Left hindlimb (tissue), 1 donor: ENCODE measurements at places on chromosomes 13 and 19.
A peak's percentile ranks its signal among the peaks of the same experiment; 100 is the strongest.

GRCh38 chr13:113888701-113889330 is 24.9 kb upstream of the GAS6 start:
- DNase-seq: no peak

DNA sequence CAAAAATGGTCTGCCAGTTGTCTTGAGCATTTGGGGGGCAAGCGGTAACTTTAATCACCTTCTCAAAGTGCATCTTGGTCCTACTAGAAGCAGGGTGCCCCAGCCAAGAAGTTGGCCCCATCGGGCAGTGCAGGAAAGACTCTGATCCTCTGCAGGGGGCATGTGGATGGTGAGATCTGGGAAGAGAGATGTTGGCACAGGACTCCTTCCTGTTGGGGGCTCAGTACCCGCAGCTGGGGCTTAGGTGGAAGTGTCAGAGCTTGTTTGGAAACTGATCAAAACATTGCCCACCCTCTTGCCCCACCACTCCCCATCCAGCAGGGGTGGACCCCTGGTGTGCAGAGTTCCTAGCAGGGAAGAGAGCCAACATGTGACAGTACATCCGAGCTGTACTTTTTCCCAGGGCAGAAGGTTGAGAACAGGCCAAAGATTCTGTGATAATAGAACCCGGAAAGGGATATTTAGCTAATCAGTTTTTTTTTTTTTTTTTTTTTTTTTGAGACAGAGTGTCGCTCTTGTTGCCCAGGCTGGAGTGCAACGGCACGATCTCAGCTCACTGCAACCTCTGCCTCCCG is 8.8 kb downstream of the RRAS start:
- DNase-seq: no peak

DNA sequence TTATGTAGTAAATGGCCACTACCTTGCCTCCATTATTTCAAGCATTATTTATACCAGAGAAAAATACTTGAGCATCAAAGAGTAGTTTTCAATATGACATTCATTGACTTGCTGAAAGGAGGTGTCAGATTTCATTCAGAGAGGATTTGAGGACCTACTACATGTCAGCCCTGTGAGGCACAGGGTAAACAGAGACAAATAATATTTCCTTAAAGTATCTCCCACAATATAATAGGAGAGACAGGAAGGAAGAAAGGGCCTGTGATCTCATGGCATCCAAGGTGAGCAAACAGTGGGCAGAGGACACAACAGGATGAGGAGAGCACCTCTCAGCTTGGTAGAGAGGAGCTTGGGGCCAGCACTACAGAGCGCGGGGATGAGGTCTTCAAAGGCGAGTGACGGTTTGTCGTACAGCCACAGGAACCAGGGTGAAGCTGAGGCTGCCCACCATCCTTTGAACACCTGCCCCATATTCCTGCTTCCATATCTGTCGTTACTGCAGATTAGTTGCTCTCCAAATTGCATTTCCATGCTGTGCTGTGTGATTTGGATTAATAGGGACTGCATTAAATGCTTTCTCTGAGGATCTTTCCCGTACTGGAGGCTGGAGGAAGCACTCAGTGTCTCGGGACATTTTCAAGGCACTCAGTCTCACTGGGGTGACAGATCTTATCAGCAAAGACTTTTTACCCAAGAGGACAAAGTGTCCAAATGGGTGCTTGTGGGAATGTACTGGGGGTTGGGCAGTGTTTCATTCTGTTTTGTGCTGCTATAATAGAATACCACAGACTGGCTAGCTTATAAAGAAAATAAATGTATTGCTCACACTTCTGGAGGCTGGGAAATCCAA is 59.2 kb downstream of the GJA3 start:
- DNase-seq: no peak

DNA sequence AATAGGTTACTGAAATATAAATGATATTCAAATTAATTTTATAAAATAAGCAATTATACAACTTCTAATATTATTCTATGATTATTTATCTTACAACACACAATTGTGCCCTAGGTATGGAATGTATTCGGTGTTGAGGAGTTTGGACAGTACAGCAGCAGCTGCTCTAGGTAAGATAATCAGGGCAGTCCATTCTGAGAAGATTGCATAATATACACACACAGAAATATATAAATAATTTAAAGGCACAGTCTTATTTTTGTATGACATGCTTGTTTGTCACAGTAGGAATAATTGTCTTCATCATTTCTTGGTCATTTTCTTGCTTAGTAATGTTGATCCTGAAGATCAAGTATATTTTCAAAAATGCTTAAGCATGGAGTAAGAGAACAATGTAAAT is 849.4 kb upstream of the MIR17HG start:
- DNase-seq: no peak

DNA sequence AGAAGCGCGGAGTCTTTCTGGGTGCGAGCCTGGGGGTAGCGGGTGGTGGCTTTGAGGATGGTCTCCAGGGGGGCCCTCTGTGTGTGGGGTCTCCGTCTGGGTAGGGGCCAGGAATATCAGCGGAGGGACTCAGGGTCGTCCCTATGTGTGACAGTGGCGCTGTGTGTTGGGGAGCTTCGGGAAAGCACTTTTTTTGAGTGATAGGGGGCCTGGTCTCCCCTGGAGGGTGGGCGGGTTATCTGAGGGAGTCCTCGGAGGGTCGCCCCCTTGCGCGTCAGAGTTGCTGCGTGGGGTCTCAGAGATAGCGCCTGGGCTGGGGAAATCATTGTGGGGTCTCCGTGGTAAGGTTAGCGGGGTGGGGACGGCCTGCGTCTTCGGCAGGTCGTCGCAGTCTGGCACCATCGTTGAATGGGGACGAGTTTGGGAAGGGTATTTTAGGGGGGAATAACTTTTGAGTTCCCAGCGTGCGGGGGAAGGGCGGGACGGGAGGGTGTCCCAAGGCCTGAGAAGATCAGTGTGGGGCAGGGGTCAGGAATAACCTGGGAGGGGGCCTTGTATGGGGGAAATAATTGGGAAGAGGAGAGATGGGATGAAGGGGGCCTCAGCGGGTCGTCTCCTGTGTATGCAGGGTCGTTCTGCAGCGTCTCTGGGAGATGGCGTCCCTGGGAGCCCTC is 857 bp downstream of the IER2 start:
- peak; percentile 71 for DNase-seq

GRCh38 chr19:39471756-39472536 is 8.7 kb upstream of the TIMM50 start:
- DNase-seq: no peak

GRCh38 chr13:34044660-34045080 is 226.7 kb downstream of the RFC3 start:
- no peak for DNase-seq

DNA sequence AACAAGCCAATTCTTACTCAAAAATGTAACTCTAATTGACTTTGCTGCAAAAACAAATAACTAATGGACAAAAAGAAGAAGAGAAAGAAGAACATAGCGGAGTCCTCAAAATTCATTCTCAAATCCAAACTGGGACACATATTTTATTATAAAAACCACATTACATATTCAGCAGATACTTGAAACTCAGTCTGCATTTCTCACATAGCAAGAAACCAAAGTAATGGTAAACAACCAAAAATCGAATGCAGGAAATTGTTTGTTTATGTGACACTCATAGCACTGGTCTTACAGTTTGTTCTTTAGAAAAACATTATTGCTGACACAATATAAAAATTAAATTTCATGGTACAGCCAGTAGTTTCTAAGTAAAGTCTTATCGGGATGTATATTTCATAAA is 789.8 kb downstream of the SLITRK6 start:
- DNase-seq: no peak

GRCh38 chr19:48625891-48626327 is 6.6 kb downstream of the SPHK2 start:
- no peak for DNase-seq

DNA sequence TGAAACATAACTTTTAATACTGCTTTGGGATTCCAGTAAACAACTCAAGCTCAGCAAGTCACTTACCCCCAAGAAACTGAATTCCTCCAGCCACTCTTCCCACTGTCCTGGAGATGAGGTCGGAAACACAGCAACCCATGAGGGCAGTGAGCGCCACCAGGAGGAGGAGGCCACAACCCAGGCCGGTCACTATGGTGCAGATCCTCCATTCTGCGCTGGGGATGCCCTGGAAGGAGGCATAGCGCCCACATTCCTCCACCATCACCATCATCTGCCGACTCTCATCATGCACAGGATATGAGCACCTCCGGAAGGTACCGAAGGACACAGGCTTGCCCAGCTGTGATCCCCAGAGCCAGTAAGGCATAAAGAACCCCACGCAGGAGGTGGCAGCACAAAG is 2.2 kb downstream of the LHFPL6 start:
- DNase-seq: no peak

DNA sequence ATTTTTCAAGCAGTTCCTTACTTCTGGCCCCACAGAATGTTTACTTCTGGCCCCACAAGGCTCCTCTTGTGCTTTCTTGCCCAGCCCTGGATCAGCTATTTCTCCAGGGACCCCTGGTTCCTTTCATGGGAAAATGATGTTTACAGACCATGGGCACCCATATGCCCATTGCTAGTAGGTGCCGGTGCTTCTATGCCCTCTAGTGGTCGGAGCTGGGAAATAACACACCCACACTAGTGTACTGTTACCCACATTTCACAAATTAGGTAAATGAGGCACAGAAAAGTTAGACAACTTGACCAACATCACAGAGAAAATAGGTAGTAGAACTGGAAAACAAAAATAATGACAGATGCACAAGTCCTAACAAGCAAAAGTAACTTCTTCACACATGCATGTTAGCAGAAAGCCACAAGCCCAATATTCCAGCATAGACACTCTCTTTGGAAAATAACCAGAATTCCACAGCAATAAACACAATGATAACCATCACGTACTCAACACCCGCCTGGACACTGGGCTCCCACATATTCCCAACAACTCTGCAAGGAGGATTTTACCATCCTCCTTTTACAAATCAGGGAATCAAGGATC is 1.3 kb upstream of the CEACAM6 start:
- no peak for DNase-seq

- no peak for DNase-seq
These were observed 3.6 kb downstream of the RGCC start for GRCh38 chr13:41460930-41461329.

DNA sequence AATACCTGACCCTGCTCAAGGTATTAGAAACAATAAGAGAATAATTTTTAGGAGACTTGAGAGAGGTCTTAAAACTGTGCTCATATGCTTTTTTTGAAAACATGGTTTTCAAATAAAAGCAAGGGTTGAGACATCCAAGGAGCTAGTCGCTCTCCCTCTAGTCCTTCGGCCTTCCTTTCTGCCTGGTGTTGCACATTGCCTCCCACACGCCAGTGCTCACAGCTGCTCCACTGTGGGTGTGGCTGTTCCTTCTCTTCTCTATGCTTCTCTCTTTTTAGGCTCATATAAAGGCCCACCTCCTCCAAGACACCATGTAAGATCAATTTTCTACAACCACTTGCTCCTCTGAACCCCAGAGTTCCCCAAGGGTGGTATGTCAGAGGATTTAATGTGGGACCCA is 352.6 kb downstream of the ENOX1 start:
- DNase-seq: no peak

DNA sequence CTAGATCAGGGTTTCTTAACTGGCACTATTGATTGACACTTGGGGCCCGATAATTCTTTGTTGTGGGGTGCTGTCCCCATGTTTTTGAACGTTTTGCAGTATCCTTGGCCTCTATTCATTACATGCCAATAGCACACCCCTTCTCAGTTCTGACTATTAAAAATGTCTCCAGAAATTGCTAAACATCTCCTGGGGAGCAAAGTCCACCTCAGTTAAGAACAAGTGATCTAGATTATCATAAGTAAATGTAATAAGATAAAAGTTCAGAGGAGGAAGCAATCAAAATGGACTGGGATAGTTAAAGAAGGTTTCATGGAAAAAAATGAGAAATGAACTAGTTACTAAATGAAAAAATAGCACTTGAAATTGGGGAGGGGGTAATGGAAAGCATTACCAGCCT is 98.1 kb upstream of the MIR17HG start:
- no peak for DNase-seq

GRCh38 chr19:33366897-33367296 is 6.6 kb upstream of the CEBPG start:
- no peak for DNase-seq

GRCh38 chr19:6779206-6779605 is 6.7 kb downstream of the VAV1 start:
- no peak for DNase-seq

- DNase-seq: no peak
These were observed 97.2 kb downstream of the DOCK9 start for GRCh38 chr13:98880677-98881076.

- DNase-seq: no peak
These were observed 465.1 kb upstream of the PCDH20 start for GRCh38 chr13:61880578-61881283.

DNA sequence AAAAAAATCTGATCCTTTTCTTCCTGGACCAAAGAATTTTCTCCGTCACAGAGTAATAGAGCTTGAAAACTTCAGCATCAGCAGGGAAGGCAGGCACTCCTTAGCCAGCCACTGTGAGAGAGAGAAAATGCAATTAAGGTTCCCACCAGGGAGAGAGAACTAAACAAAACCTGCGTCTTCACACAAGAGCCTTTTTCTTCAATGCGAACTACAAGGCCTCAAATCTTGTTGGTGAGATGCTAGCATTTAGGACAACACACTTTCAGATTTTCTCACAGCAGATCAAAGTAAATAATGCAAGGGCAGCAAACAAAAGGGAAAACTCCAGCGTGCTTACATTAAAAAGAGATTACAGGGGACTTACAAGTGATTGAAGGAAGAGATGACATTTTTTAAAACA is 80.1 kb downstream of the DACH1 start:
- no peak for DNase-seq

GRCh38 chr13:46683676-46684260 is 113.2 kb downstream of the ESD start:
- no peak for DNase-seq

- no peak for DNase-seq
These were observed 35.7 kb upstream of the FAM216B start for GRCh38 chr13:42745655-42746054.

GRCh38 chr13:72314210-72314609 is 413.2 kb downstream of the MZT1 start:
- no peak for DNase-seq

DNA sequence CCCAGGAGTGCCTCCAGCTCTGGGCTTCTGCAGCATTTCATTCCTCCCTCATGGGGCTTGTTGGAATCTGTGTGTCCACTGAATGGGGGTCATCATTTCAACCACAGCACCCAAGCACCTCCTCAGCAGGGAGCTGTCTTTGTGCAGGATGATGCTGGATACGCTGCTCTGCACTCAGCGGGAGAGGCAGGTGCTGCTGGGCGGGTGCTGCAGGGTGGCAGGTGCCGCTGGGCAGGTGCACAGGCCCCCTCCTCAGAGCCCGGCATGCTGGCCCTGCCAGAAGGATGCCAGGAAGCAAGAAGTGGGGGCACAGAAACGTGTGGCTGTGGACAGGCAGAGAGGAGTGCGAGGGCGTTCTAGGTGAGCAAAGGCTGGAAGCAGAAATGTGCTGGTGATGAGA is 121.8 kb upstream of the VSTM2B start:
- no peak for DNase-seq
